ENCODE measurements at places on chromosomes 6 and 20. TPM values are rescaled to one million over a fixed set of nuclear protein-coding genes. Genes with fewer than 3 reads are reported as not detected.

Gene ENPP5
- total RNA-seq, result 8.8 TPM

- H3K4me1 ChIP-seq, result peaks cover 23% of the 10 kb centered on the region
- no peaks in the 10 kb centered on the region for H3K27me3 ChIP-seq
- DNase-seq, result no peak
- no peaks in the 10 kb centered on the region for H3K36me3 ChIP-seq
Observed at GRCh38 chr20:47785311-47785853, at the start of gene SULF2. TSS of gene SULF2 (minus strand) at chr20:47785481. CDS start at chr20:47757363, 28,118 bp downstream.

DNA sequence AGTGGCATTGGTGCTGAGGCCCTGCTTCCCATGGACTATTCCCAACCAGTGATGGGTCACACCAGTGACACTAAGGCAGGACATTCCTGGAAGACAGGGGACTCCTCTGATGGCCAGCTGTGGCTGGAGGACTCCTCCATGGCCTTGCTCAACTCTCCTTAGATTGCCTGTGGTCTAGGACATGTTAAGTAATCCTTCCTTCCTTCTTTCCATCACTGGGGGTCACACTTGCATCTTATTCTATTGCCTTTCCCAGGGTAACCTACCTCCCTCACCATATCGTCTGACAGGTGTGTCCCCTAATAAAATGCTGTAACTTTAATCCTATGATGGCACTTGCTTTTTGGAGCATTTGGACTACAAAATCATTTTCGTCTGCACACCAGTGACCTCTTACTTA is 24.5 kb upstream of the HLA-A start:
- H3K4me3 ChIP-seq, result no peak overlapping the region
- no peaks in the 10 kb centered on the region for H3K36me3 ChIP-seq
- H3K27me3 ChIP-seq, result no peaks in the 10 kb centered on the region

Gene LY6G5C
- not detected for total RNA-seq

DNA sequence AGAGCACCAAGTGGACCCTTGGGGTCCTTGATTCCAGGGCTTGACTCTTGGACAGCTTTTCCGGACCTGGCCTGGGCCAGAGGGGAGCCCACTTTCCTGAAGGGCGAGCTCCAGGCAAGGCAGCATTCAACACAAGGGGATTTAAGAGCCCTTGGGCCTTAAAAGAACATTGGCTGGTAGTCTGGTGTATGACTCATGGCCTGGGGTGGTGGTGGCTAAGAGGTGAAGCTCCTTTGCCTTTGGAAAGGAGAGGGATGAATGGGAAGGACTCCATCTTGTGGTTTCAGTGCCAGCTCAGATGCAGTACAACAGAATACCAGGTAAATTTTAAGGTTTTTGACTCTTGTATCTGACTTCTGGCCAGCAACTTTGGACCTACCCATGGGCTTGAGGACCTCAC is 760.7 kb downstream of the GRIK2 start:
- no peaks in the 10 kb centered on the region for H3K4me1 ChIP-seq
- no peak for DNase-seq
- H3K27me3 ChIP-seq, result no peaks in the 10 kb centered on the region
- H3K27ac ChIP-seq, result no peak overlapping the region
- no peaks in the 10 kb centered on the region for H3K36me3 ChIP-seq
- H3K4me3 ChIP-seq, result no peak overlapping the region
